ENCODE measurements at places on chromosomes 5 and 9.

DNA sequence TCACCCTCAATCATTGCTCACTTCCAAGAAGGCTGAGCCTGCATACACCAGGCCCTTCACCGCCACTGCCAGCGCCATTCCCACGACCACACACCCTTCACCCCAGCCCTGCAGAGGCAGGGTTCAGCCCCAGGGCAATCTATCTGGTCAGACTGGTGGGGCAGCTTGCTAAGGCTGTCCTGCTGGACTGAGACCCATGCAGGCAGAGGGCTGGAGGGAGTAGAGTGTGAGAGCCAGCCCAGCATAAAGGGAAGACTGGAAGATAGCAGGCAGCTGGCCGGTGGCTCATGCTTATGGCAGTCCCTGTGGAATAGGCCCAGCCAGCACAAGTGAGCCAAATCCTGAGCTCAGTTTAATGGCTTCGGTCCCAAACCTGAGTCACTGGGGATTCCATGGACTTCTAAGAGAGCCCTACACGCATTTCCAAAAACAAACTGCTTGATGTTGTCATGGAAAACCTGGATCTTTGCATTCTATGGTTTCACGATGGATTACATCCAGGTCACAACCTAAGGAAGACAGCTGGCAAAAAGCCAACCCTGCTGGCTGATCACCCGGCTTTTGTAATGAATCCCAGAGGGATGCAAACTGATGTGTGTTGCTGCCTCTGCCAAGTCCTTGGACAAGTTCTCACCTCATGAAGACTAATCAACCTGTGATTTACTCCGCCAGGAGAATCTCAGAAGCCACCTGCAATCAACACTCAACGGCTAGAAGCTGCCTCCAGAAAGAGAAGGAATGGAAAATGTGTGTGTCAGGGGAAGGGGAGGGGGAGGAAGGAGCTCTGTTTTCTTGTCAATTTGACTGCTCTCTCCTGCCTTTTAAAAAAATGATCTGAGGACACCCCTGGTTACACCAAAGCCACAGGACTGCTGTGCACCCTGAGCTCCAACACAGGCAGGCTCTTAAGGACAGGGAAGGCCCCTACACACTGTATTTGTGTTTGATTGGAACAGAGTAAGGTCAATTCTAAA lies 143.6 kb downstream of the LHFPL2 start:
- DNase-seq = peak; percentile 100

GRCh38 chr9:109256336-109256735 lies 64.5 kb downstream of the EPB41L4B start:
- DNase-seq = peak; percentile 33

- no peak for DNase-seq
These were observed 109.4 kb downstream of the CFAP90 start for GRCh38 chr5:7741415-7742065.

GRCh38 chr5:131210151-131210510 lies 39.4 kb downstream of the LYRM7 start:
- DNase-seq = no peak

GRCh38 chr5:9015260-9015936 lies 530.5 kb downstream of the SEMA5A start:
- DNase-seq = peak; percentile 14

DNA sequence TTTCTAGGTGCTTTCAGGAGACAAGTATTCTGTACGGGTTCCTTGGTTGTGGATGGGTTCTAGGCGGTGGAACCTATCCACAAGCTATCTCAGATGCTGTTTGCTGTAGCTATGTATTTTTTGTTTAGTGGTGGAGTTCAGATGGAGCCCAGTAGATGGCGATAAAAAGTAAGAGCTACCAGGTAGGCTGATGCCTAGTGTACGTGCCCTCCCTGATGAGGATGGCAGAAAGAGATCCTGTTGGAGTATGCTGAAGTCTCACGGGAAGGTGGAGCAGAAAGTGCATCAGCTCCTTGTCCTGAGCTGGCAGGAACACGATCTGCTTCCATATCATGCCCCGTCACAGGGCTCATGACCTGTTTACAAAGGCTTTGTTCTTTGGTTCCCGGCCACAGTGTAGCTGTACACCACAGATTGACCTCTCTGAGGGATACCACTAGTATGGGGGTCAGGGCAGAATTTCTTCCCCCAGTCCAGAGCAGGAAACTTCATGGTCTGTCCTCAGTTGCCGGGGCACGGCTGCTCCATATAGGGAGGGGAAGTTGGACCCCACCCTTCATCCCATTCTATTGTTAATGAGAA lies 12.6 kb upstream of the UGT3A2 start:
- DNase-seq = peak; percentile 51

GRCh38 chr5:68267066-68267465 lies 51.5 kb downstream of the PIK3R1 start:
- no peak for DNase-seq

GRCh38 chr5:82674671-82675070 lies 396.5 kb upstream of the RPS23 start:
- no peak for DNase-seq

DNA sequence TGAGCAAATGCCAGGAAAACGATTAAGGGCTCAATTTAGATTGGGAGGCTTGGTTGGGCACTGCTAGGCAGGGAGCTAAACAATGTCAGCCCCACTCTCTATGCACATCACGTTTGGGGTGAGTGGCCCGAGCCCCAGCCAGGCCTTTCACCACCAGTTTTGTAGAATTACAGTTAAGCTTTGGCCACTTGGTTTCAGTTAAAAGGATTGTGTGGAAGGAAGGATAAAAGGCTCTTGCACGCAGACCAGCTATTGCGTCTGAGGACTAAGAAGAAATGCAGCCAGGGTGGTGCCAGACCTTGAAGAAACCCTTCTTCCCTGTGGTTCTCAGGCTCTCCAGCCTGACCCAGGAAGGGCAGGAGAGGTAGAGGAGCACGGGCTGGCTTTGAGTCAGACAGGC lies 125.3 kb upstream of the SLC44A1 start:
- no peak for DNase-seq

DNA sequence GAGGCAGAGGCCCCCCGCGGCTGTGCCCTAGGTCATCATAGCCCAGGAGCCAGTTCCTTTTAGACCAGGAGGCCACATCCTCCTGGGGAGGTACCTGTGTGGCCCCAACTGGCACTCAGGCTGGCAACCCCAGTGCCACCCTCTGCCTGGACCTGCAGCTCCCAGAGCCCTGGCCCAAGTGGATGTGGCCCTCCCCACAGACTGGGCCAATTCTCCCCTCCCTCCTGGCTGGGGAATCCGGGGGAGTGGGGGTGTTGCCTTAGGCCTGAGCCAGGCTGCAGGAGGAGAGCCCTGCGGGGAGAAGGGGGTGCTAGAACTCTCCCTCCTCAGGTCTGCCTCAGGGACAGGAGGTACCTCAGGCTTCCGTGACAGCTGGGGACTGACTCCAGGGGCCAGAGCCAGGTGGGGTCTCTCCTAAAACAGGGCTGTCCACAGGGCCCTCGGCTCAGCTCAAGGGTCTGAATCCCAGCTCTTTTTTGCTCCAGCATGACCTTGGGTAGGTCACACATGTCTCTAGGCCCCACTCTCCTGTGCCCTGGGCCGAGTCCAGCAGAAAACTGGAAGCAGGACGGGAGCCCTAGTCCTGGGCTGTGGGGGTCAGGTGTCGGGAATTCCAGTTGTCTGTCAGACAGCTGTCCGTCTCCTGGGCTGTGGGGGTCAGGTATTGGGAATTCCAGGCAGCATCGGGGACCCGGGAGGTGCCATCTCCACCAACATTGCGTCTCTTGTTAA lies 9.6 kb downstream of the DNLZ start:
- no peak for DNase-seq

GRCh38 chr5:149887622-149888183 lies 56.9 kb downstream of the PDE6A start:
- peak; percentile 43 for DNase-seq

- no peak for DNase-seq
These were observed 100.7 kb downstream of the DRD1 start for GRCh38 chr5:175343308-175343707.

- DNase-seq = no peak
These were observed 86.8 kb upstream of the SEMA6A start for GRCh38 chr5:116661419-116661818.

GRCh38 chr5:33523208-33523771 lies 82.5 kb downstream of the TARS1 start:
- no peak for DNase-seq

DNA sequence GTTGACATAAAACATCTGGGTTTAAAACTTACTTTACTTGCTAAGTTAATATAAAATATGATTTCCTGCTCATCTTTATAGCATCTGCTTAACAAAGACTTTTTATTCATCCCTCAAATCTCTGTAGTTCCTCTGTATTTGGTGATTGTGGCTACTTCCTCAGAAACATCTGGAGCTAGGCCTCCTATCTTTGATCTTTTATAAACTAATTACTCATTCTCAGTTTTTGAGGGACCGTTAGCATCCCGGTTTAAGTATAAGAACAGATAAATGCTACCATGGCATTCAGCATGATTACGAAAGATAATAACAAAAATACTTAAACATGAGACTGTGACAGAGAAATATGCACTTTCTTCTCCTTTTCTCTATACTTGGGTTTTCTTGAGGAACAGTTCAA lies 85.3 kb downstream of the SLC38A9 start:
- no peak for DNase-seq

DNA sequence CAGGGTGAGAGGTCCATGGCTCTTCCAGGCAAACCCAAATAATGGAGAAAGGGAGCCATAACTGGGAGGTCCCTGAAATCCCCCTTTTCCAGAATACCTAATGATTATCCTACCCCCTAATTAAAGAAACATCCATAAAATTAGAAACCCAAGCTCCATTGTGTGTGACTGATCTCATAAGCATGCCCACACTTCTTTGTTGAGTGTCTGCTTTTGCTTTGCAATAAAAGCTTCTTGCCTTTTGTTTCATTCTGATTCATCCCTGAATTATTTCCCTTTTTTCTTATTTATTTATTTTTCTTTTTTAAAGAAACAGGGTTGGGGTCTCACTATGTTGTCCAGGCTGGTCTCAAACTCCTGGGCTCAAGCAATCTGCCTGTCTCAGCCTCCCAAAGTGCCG lies 33.1 kb downstream of the BTF3 start:
- DNase-seq = no peak

DNA sequence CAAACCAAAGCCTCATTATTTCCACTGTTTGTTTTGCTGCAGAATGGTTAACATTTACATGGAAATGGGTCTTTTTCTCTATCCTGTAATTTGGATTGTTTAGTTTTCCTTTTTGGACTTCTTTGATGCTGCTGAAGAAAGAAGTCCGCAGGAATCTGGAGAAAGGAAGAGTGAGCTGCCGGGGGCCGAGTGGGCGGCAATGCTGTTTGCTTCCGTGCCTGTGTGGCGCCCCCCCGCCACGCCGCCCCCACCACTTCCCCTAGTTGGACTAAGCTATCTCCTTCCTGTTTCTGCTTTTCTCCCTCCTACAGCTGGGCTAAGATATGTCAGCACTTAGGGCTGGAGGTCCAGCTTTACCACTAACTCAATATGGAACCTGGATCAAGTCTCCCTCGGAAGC lies 39.7 kb downstream of the ACTL7B start:
- DNase-seq = no peak

- DNase-seq = peak; percentile 30
These were observed 343.9 kb downstream of the NFIB start for GRCh38 chr9:13970018-13970417.

GRCh38 chr5:135246923-135247795 lies 151.9 kb downstream of the MACROH2A1 start:
- DNase-seq = peak; percentile 95

GRCh38 chr9:133874060-133874657 lies 118.0 kb downstream of the VAV2 start:
- DNase-seq = peak; percentile 36

- no peak for DNase-seq
These were observed 509.8 kb upstream of the CHD1 start for GRCh38 chr5:99438619-99439018.

- no peak for DNase-seq
These were observed 51.5 kb upstream of the IFNE start for GRCh38 chr9:21533597-21533996.

GRCh38 chr9:90891308-90892040 lies 89.9 kb downstream of the SYK start:
- DNase-seq = no peak

GRCh38 chr9:121353241-121354061 lies 16.6 kb downstream of the STOM start:
- no peak for DNase-seq

DNA sequence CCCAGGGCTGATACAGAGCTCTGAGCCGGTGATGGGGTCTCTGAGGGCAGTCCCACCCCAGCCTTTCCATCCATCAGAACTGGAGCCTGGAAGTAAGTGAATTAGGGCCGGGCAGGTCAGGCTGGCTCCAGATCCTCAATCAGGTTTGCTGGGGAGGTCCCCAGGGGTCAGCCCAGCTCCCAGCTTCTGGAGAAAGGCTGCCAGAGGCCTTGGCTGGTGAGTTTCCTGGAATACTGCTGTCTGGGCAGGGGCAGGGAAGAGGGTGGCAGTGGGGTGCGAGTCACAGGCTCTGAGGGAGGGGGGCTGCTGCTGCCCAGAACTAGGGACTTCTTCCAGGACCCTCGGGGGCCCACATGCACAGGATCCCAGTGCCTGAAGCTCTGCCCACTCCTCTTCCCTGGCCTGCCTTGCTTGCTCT lies 200.6 kb upstream of the MVB12B start:
- no peak for DNase-seq

- peak; percentile 21 for DNase-seq
These were observed 90.3 kb upstream of the ARAP3 start for GRCh38 chr5:141772281-141772680.

GRCh38 chr5:165309446-165309845 lies 1804.0 kb downstream of the MAT2B start:
- DNase-seq = no peak

DNA sequence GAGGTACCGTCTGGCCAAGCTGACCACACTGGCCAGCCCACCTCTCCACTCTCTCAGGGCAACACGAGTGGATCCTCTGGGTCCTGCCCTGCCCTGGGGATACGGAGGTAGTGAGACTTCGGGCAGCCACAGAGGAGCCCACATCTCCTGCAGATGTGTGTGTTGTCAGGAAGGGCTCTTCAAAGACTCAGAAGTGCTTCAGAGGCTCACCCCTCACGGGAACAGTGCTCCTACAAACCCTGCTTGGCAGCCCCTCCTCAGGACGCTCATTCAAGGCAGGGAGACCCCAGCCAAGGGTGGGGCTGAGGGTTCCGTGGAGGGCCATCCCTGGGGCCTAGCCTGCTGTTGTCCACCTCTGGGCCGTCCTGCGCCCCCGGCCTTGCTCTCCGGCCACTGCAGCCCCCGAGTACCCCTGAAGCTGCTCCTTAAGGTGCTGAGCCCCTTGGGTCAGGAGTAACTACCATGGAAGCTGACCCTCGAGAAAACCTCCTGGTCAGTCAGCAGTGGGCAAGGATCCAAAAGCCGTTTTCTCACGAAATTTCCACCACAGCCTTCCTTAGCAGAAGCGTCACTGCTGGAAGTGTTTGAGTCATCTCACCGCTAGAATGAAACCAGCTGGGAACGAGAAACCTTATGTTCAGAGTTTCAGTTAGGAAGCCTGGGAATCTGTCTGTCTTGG lies 23.2 kb upstream of the LRRC14B start:
- DNase-seq = peak; percentile 99
